8988T (cell line): ENCODE measurements at places on chromosomes 13 and 19.

DNA sequence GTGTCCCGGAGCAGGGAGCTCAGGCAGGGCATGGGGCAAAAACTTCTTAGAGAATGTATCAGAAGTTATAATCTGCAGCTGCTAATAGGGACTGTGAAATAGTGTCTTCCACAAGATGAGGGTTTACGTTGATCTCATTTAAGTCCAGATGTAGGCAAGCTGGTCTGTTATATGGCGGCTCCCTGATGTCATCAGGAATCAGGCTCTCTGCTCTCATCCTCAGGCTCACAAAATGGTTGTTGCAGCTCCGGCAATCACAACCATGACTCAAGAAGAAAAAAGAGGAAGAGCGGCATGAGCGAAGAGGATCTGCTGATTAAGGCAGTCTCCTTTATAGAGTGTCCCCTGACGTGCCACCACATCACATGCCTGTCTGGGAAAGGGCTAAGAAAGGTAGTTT lies 191.3 kb downstream of the KLF5 start:
- DNase-seq, result no peak

DNA sequence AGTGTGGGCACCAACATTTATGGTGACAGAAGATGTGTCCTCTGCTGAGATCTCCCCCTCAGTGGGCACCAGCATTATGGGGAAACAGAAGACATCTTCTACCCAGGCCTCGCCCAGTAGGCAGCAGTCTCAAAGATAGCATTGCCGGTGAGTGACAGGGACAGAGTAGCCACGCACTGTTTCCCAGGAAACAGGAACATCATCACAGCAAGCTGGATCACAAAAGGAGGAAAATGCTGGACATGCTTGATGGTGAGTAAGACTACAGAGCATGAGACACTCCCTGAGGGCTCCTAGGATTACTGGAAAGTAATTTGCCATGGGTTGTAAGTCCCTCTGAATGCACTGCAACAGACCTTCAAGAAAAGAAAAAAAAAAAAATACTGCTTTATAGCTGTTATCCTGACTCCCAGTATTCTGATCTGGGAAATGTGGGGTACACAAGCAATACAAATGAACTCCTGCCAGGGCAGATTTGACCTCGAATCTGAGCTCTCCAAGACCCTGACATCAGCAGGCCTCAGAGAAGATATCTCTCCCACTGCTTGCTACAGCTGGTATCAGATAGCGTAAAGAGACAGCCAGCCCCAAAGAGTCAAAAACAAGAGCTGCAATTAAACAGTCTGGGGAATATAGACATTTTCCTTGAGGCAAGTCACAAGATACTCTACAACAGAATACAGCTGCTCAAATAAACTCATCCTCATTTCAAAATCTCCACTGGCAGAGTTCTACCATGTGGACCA lies 180.4 kb downstream of the RBM26 start:
- DNase-seq, result no peak

- DNase-seq, result no peak
Observed at GRCh38 chr13:96946709-96947311, 47.5 kb downstream of the OXGR1 start.

- DNase-seq, result no peak
Observed at GRCh38 chr19:23481043-23481442, 85.8 kb upstream of the ZNF91 start.

DNA sequence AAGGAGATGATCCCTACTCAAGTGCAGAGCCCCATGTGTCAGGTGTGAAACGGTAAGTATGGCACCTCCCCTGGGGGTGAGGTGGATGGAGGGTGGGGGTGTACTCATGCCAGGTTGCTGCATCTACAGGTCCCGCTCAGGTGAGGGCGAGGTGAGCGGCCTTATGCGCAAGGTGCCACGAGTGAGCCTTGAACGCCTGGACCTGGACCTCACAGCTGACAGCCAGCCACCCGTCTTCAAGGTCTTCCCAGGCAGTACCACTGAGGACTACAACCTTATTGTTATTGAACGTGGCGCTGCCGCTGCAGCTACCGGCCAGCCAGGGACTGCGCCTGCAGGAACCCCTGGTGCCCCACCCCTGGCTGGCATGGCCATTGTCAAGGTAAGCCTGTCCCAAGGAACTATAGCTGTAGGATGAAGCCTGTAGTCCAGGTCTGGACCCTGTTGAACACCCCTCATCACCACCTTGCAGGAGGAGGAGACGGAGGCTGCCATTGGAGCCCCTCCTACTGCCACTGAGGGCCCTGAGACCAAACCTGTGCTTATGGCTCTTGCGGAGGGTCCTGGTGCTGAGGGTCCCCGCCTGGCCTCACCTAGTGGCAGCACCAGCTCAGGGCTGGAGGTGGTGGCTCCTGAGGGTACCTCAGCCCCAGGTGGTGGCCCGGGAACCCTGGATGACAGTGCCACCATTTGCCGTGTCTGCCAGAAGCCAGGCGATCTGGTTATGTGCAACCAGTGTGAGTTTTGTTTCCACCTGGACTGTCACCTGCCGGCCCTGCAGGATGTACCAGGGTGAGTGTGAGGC lies 5.2 kb downstream of the TRIM28 start:
- DNase-seq, result no peak

GRCh38 chr13:73596382-73596781 lies 537.6 kb downstream of the KLF5 start:
- DNase-seq, result no peak

DNA sequence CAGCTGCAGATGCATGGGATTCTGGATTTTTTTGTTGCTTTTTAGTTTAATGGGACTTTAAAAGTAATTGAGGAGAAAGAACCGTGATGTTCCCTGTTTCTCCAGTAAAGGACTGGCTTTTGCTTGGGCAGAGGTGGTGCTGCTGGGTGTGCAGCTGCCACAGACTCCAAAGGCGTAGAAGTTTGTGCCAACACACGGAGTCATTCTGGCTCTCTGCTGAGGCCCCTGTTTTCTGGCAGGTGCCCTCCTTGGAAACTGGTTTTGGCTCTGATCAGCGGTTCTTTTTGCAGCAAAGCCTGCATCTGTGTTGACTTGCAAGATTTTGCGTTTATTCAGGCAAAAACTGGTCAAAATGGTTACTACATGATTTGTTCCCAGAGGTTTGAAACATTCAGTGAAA lies 16.0 kb upstream of the QTRT1 start:
- no peak for DNase-seq

- DNase-seq, result no peak
Observed at GRCh38 chr13:29503041-29503837, 92.2 kb downstream of the SLC7A1 start.

- no peak for DNase-seq
Observed at GRCh38 chr19:8251025-8251472, 41.9 kb downstream of the CERS4 start.

GRCh38 chr13:110525328-110526319 lies 35.9 kb downstream of the RAB20 start:
- DNase-seq, result no peak

GRCh38 chr19:13526552-13526951 lies 20.3 kb upstream of the CACNA1A start:
- no peak for DNase-seq

DNA sequence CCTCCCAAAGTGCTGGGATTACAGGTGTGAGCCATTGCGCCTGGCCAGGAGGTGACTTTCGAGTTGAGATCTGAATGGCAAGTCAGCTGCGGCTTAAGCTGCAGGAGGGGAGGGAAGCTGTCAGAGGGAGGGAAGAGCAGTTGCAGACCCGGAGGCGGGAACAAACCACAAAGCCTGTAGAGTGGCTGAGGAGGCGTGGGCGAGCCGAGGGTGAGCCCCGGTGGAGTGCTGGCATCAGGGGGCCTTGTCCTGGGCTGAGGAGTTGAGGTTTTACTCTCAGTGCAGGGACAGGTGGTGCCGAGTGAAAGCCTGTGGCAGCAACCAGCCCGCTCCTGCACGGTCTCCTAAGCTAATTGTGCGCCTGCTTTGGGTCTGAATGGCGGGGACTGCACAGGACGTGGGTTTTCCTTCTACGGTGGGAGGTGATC lies 24.2 kb downstream of the PPP1R37 start:
- DNase-seq, result no peak

DNA sequence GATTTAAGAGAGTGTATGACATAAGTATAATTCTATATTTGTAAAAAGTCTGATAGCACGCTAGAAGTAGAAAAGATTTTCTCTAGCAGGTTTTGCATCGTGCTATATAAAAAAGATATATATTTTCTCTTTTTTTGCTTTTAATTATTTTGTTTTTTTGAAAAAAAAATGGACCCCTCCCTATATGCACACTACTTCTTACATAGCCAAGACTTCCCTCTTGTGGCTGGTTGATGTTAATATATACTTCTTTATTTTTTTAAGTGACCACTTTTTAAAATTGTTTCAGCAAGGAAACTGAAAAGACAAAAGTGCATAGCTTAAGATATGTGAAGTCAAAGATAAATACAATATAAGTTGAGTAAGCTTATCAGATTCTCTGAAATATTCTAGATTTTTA lies 1202.8 kb downstream of the DIAPH3 start:
- DNase-seq, result no peak

DNA sequence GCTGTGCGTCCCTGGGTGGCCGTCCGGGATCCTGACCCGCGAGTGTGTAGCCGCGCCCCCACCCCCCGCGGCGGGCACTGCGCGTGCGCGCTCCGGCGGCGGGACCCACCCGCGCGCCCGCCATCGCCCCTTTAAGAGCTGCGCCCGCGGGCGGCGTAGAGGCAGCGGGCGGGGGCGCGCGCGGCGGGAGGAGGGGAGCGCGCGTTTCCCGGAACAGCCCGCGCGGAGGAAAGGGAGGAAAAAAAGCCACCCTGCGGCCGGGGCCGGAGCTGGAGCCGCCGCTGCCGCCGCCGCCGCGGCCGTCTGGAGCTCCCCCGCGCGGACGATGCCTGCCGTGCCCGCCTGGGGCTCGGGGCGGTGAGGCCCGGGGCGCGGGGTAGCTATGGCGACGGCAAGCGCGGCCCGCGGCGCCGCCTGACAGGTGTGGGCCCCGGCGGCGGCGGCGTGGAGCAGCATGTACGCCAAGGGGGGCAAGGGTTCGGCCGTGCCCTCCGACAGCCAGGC lies at the start of gene SSBP4:
Gene SSBP4, plus strand, starts transcription at position 204 of the 504 bp plus-strand sequence. Its CDS starts 251 bp downstream, at position 455.
- DNase-seq, result peak; percentile 98

- no peak for DNase-seq
Observed at GRCh38 chr19:52527956-52528351, 486 bp downstream of the ZNF808 start.

DNA sequence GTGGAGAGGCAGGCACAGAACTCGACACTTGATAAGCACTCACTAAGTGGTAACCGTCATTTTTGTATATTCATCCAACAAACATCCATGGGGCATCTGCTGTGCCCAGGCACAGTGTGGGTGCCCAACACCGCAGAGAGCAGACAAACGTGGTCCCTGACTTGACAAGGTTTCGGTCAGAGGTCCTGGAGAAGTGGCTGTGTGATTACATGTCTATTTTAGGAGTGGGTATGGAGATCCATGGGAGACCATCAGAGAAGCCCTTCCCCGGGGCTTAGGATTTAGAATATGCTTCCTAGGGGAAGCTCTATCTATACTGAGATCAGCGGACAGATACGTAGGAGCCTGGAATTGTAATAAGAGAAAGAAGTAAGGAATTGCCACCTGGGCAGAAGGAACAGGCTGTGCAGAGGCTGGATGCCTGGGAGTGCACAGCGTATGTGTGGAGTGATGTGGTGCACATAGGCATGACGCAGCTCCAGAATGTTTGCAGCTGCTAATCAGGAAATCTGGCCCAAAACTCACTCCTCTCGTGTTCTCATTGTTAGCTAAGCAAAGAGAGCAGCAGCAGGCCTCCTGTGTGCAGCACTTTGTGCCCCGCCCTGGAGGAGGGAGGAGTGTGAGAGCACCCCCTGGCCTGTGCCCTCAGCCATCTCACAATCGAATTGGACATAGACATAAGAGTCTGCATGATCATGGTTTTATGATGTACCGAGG lies 23.0 kb upstream of the IRS2 start:
- DNase-seq, result no peak

GRCh38 chr13:94784066-94784465 lies 71.7 kb upstream of the SOX21 start:
- DNase-seq, result no peak

- no peak for DNase-seq
Observed at GRCh38 chr19:7832781-7833180, 2.8 kb downstream of the EVI5L start.
